ENCODE measurements at places on chromosomes 1 and 21.

DNA sequence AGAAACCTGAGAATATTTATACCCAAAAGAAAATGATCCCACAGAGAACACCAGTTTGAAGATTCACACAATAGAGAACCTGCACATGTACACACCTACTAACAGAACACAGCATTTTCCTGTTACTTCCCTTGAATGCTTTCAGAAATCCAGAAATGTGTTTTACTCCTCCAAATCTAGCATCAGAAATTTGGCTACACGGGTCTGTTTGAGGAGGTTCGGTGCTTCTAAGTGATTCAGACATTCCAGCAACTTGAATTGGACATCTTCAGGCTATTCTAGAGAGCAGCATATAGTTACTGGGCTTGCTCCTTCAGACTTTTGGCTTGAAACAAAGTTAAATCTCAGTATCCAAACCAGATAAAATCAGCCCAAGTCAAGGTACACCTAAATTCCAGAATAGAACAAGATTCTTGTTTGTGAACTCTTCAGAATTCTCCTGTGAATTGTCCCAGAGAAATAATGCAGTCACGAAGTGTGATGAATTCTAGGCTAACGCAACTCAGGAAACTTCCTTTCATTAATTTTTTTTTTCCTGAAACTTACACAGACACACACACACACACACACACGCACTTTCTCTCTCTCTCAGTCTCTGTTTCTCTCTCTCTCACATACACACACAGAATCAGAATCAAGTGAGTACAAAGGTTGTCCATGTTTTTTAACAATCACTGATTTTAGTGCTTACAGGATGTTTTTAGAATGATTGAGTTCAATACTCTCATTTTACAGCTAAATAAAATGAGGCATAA, 278.4 kb upstream of the SNX7 start:
- no peak for DNase-seq

GRCh38 chr1:98028800-98029199, 108.0 kb upstream of the DPYD start:
- no peak for DNase-seq

DNA sequence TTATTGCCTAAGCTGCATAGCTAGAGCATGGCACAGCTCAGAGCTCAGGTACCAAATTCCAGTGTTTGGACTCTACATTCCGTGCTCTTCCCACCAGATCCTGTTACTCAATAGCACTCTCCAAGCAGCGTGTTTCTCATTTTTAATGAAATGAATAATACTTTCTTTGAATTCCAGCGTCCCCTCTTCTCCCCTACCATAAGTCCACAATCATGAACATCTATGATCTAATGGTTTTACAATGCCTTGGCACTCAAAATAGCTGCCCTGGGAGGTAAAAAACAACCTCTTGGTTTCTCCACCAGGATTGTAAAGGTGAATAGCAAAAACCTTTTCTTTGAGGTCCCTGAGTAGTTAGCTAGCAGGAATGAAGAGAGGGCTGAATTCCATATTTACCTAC, 480.0 kb upstream of the PKN2 start:
- DNase-seq: no peak

GRCh38 chr1:54158071-54158470, 5.3 kb upstream of the CDCP2 start:
- DNase-seq: no peak

DNA sequence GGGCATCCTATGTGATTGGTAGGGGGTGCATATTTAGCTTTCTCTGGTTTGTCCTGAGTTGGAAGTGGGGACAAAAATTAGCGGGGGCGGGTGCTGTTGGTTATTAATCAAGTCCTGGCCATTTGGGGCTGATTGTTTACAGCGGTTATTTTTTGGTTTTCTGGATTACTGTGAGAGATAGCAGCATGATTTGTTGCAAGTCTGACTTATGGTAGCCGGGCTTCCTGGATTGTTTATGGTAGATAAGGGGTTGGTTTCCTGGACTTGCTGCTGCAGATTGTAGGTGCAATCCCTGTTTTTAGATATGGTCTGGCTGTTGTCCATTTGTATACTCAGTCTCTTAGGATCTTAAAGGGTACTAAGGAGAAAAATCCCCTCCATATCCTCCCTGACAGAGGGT, 12.1 kb upstream of the PROK1 start:
- no peak for DNase-seq

DNA sequence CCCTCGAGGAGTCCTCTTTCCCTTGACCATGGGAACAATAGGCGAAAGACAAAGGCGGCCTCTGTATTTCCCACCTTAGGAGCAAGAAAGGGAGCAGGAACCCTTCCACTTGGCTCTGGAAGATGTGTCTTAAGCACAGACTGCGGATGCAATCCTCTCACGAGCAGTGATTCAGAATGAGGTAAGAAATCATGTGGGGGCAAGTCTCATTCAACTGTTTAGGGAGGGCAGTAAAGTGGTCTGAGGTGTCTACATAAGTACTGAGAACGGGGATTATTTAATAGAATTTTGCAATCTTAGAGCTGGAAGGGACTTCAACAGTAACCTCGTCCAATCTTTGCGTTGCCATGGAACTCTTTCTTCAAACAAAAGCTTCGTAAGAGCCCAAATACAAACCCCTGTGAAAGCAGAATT, 1.6 kb upstream of the DYRK3 start:
- DNase-seq: no peak

- DNase-seq: no peak
Observed at GRCh38 chr1:204333427-204333826, 26.3 kb downstream of the PLEKHA6 start.

- no peak for DNase-seq
Observed at GRCh38 chr1:182368903-182369302, 22.7 kb downstream of the GLUL start.

DNA sequence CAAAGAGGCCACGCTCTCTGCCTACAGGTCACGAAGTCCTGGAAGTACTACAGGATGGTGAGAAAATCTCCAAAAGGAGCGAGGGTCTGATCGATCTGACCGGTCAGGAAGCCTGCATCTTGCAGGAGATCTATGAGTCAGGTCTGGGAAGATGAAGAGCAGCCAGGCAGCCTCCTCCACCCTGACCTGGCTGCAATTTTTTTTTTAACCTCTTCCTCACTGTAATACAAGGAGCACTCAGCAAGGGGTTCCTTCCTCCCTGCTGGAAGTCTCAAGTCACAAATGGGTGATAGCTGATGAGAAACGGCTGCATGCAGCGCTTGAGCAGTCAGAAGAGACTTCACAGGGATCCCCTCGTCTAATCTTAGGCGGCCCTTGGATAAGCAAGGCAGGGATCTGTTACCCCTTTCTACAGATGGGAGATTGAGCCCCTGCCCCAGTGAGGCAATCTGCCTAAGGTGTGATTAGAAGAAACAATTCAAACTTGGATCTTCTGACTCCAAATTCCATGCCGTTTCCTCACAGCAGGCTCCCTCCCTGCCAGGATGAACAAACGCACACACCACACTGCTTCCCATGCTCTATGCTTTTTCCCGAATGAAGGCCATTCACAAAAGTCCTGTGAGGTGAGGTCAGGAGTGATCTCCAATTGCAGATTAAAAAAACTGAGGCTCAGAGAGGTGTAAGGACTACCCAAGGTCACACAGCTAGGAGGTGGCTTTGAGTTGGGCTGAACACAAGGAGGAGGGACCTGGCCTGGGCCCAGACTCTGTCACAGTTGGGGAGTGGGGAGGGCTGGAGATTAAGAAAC, 48.3 kb downstream of the ECE1 start:
- no peak for DNase-seq

GRCh38 chr1:38992412-38993111, 1.5 kb downstream of the AKIRIN1 start:
- no peak for DNase-seq

GRCh38 chr1:5415606-5416005, 576.6 kb downstream of the NPHP4 start:
- DNase-seq: no peak

GRCh38 chr1:160206421-160207117, 1.4 kb downstream of the PEA15 start:
- no peak for DNase-seq

DNA sequence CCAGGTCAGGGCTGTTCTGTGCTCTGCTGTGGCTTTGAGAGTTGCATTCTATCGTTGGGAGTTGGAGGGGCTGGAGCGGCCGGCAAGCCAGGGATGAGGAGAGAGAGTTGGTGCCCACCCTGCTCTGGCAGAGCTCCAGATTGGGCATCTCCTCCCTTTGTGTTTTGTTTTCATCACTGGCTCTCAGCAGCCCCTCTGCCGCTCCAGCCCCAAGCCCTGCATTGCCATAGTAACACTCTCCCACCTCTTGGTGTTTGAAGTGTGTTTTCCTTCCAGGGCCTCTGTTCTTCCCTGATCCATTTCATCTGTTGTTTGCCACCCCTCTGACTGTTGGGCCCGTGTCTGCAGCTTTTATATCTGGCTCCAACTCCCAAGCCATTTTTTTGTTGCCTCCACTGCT, 152.7 kb downstream of the URB2 start:
- DNase-seq: no peak

GRCh38 chr1:9127395-9128165, 1.3 kb downstream of the GPR157 start:
- DNase-seq: no peak

DNA sequence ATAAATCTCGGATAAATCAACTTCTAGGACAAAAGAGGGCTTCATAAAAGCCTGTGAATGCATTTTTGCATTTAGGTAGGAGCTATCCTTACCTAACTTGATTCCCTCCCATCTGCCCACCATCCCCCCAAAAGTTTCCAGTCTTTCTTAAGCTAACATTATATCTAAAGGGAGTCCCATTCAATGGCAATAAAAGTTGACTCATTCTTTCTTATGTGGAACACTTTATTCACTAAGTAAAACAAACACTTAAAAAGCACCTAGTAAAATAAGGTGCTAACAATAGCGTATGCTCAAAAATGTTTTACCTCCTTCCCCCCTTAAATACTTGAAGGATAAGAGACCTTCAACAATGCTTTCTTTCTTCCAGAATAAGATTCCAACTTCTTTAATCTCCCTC, 83.8 kb downstream of the GON4L start:
- DNase-seq: no peak

GRCh38 chr1:226355669-226356551, 46.9 kb upstream of the LIN9 start:
- peak; percentile 60 for DNase-seq

- DNase-seq: no peak
Observed at GRCh38 chr1:96918406-96918805, 196.8 kb downstream of the PTBP2 start.

DNA sequence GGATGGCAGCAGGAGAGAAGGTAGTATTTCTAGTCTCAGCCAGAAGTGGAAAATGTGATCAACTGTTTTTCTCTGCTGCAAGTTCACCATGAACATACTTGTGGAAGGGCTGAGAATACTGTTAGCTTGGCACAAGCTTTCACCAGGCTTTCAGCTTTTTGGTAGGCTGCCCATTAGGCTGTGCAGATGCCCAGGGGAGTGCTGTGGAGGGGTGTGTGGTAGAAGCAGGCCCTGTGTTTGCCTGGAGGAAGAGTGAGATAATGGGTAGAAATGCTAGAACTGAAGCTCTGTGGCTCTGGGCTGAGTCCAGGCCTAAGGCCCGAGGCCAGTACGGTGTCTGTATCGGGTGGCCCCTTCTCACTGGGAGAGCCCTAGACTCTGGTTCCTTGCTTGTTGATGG, 9.8 kb downstream of the DNAJC6 start:
- DNase-seq: no peak

DNA sequence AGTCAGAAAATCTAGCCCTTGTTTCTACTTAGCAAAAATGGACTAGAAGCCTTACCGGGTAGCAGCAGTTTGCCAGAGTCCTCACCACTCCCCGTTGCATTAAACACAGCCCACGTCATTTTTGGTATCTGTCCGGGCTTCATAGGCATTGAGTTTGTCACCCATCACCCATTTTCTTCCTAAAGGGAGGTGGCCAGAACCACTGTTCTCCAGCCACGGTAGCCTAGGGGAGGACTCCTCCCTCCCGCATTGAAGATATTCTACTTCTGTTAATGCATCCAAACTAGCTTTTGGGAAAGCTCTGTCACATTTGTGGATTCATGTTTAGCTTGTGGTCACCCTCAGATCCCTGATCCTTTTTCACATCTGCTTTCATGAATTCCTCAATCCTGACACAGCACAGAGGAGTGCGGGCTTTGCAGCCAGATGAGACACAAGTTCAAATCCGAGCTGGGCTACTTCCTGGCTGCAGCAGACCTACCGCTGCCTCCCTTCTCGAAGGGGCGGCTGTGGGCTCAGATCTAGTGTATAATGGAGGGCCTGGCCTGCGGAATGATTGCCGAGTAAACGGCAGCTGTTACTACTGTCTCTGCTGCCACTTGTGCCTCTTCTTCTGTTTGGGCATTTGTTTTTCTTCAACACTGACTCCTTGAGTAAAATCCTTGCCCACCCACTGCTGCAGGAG, 63.2 kb upstream of the EFHD2 start:
- DNase-seq: no peak

- DNase-seq: peak; percentile 0
Observed at GRCh38 chr1:228341814-228342626, 64.6 kb downstream of the TRIM11 start.

DNA sequence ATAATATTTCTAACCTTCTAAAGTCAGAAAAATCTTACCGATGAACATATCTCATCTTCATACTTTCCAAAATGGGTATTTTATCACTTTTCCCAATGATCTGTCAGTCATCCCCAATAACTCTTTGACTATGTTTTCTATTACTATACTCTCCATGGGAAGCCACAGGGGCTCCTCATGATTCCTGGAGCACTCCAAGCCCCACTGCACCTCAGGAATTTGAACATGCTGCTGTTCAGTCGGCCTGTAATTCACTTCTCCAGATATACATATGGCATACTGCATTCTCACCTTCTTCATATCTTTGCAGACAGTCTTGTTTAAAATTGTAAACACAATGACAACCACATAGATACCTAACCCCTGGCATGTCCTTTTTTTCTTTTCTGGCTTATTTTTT, 333.0 kb downstream of the BRINP3 start:
- no peak for DNase-seq

GRCh38 chr1:91754816-91755580, 131.0 kb downstream of the TGFBR3 start:
- no peak for DNase-seq

- no peak for DNase-seq
Observed at GRCh38 chr1:40803447-40803846, 19.9 kb downstream of the KCNQ4 start.

- DNase-seq: no peak
Observed at GRCh38 chr1:95903060-95903459, 669.0 kb downstream of the RWDD3 start.

- no peak for DNase-seq
Observed at GRCh38 chr1:245475126-245475525, 320.3 kb downstream of the KIF26B start.

DNA sequence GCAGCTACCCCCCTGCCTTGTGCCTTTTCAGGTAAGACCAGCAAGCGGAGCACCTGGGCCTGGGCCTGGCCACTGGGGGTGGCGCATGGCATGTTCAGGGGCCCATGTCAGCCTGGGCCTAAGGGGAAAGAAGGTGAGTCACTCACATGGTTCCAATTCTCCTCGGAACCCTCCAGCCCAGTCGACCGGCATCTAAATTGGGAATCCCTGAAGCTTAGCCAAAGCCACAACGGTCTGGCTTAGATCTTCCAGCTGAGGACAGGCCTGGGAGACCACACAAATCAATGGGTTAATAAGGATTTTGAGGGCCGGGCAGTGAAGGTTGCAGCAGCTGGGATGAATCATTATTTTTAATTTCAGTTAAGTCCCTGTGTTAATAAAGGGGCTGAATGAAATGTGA, 145.1 kb upstream of the SMYD2 start:
- DNase-seq: peak; percentile 34
